ENCODE measurements at places on chromosomes 13 and 19. TPM values are rescaled to one million over a fixed set of nuclear protein-coding genes. Genes with fewer than 3 reads are reported as not detected.

The CYP2S1 gene
- total RNA-seq, result not detected

The CD79A gene
- total RNA-seq, result not detected

The VSTM2B gene
- not detected for total RNA-seq

The ANKRD24 gene
- 1.5 TPM for total RNA-seq

The RDH8 gene
- not detected for total RNA-seq

The CATSPERD gene
- total RNA-seq, result not detected

The CD37 gene
- total RNA-seq, result not detected

The TRIM28 gene
- total RNA-seq, result 211 TPM

The FAM83E gene
- total RNA-seq, result not detected

The GPC5 gene
- total RNA-seq, result 0.05 TPM

The KANK3 gene
- total RNA-seq, result 1.00 TPM

The ZNF490 gene
- 10.6 TPM for total RNA-seq

The LSR gene
- 1.4 TPM for total RNA-seq

The PRR19 gene
- total RNA-seq, result not detected

The PLPP2 gene
- total RNA-seq, result 8.0 TPM

The WDR88 gene
- not detected for total RNA-seq

The ZNF814 gene
- total RNA-seq, result 5.7 TPM

The LIM2 gene
- not detected for total RNA-seq

The C5AR2 gene
- total RNA-seq, result not detected

The LACC1 gene
- total RNA-seq, result 6.6 TPM

The RAB3D gene
- 8.3 TPM for total RNA-seq

The TEX30 gene
- 5.0 TPM for total RNA-seq

The KASH5 gene
- total RNA-seq, result not detected

The CYP2B6 gene
- not detected for total RNA-seq

The ZNF284 gene
- total RNA-seq, result 1.9 TPM

The LAIR1 gene
- not detected for total RNA-seq

The LATS2 gene
- 29.1 TPM for total RNA-seq

The OR4F17 gene
- not detected for total RNA-seq

The SMIM24 gene
- total RNA-seq, result not detected

The MVB12A gene
- total RNA-seq, result 52.6 TPM

The TTC9B gene
- not detected for total RNA-seq

The IQCN gene
- 0.25 TPM for total RNA-seq

The HCST gene
- total RNA-seq, result not detected

The UQCRFS1 gene
- total RNA-seq, result 21.8 TPM

The KLK6 gene
- not detected for total RNA-seq

The CHST8 gene
- not detected for total RNA-seq

The RGL3 gene
- 1.7 TPM for total RNA-seq

The CNOT3 gene
- 71.3 TPM for total RNA-seq

The OVOL3 gene
- total RNA-seq, result not detected
